Right lung (tissue), 10 donors: ENCODE measurements at places on chromosomes 7 and 10. TPM values are rescaled to one million over a fixed set of nuclear protein-coding genes. Genes with fewer than 3 reads are reported as not detected.

DNA sequence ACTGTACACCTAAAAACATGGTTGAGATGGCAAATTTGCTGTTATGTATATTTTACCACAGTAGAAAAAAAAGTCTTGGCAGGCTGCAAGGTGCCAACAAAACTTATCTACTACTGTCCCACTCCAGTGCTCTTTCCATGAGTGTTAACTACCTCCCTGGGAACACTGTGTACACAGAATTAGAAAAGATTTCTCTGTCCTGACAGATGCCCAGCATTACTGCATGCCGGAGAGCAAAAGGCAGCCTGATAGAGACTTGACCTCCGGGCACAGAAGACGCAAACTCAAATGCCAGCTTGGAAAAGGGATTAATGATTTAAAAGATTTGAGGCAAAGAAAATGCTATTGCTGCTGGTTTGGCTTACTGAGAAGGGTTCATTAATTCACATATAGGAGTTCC, 228.8 kb downstream of the TMEM178B start:
- DNase-seq, result no peak

DNA sequence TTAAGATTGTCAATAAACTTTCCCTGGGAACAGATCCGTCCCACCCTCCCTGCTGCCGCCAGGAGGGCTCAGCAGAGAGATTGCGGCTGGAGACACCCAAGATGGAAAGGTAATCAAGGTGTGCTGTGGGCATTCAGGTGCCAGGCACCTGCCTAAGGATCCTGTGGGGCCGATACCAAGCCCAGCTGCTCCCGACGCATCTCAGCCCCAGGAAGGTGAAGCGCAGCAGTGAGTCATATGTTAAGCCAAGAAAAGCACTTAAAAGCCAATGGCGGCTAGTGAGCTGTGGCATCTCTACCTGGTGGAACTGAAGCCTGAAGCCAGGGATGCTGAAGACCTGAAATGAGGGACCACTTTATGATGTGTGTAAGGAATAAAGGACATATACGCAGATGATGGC, 6.1 kb downstream of the WDR86 start:
- DNase-seq, result no peak

DNA sequence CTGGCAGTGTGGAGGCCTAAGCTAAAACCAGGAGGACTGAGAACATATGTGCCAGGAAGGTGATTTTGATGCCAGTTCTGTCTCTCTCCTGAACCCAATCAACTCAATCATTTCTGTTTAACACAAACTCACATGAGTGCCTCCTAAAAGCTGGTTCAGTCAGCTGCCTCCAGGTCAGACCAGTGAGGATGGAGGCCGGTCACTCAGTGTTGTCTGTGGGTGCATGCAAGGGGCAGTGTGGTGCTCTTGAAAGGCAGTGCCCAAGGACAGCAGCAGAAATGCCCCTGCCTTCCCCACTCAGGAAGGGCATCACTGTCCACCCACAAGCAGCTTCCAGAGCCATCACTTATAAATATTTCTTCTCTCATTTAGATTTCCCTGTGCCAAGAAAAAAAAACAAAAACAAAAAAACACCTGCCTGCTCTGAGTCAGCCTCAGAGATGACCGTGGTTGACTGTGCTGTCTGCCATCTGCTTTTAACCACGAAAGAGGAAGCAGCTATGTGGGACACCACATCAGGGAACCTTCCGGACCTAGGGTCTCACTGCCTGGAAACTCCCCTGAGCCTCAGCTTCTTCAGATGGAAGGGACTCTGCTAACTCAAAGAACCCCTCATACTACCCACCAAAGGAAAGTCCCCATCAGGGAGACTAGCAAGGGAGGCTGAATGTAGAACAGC, 39.1 kb downstream of the VOPP1 start:
- no peak for DNase-seq

- no peak for DNase-seq
Measured at GRCh38 chr7:74271742-74272141, 17.5 kb upstream of the CLIP2 start.

GRCh38 chr10:132929953-132930548, 12.3 kb downstream of the CFAP46 start:
- no peak for DNase-seq

DNA sequence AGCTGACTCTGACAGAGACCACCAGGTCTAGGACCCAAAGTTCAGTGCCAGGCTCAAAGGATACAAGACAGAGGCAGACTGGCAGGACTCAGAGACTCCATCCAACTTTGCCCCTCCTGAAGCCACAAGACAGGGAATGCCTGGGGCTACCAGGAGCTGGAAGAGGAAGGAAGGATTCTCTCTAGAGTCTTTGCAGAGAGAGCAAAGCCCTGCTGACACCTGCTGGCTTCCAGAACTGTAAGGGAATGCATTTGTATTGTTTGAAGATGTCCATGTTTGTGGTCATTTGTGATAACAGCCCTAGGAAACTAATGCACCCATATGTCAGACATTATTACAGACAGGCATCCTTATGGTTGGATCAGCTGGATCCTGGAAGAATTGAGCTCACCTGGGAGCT, 132.3 kb upstream of the C7orf33 start:
- no peak for DNase-seq

DNA sequence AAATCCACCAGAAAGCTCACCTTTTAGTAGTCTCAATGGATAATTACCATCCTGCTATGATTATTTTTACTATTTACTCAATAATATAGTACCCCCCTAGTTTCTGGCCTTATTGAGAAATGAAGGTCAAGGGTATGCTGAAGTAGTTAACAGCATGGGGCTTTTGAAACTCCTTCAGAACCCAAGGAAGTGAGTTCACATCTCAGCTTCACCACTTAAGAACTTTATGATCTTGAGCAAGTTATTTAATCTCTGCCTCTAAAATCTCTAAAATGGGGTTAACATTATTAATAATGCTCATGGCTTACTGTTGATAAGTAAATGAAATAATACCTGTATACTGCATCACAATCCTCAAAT, 5.8 kb downstream of the MTPN start:
- DNase-seq, result no peak

Gene BICC1
- 39.1 TPM for polyA plus RNA-seq

Gene EXOC4
- polyA plus RNA-seq, result 44.0 TPM

Gene C7orf25
- 2.7 TPM for polyA plus RNA-seq

Gene SVOPL
- 4.7 TPM for polyA plus RNA-seq
